ENCODE measurements at places on chromosomes 12 and 14.
A peak's percentile ranks its signal among the peaks of the same experiment; 100 is the strongest.

- DNase-seq: no peak
Observed at GRCh38 chr14:61308198-61308597, 13.2 kb upstream of the PRKCH start.

DNA sequence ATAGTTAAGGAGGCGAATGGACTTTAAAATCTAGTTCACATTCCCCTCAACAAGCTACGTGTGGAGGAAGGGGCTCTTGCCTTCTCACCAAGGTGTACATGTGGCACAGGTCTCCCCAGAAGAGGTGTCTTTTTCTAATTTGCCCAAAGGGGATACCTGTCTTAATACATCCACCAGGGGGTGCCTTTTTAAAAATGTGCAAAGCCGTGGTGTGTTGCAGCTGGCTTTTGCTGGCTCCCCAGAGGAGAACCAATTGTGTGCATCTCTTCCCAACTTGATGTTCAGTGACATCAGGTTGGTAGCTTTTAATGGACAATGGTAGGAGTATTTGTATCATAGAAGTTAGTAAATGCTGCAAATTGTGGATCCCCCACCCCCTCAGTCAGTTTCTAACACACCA lies 33.8 kb downstream of the CREBL2 start:
- DNase-seq: peak; percentile 40

DNA sequence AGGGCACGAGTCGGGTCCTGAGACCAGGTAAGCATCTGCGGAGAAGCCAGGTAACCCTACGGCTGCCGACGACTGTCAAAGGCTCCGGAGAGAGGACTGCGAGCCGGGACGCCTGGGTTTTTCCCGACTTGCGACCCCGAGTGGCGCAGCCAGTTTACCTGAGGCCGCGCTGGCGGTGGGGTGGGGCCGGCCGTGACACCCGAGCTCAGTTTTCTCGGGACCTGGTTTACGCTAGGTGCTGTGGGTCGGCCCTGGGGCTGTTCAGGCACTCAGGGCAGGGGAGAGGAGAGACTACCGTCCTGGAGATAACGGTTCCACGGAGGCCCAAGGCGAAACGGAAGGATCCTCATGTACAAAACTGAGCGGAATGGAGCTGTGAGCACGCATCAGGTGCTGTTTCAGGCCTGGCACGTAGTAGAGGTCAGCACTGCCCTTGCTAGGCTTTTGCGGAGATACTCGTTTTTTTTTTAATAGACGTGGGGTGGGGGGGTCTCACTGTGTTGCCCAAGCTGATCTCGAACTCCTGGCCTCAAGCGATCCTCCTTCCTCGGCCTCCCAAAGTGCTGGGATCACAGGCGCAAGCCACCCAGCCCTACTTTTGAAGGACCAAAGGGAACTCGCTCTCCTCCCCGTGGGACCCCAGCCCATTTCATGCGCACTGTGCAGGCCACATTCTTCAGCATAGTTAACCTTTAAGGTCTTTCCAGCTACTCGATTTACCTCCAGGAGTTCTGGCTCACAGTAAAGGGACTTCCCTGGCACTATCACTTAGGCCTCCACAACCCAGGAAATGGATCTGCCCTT lies 471 bp downstream of the MTRFR start:
- peak; percentile 54 for DNase-seq

DNA sequence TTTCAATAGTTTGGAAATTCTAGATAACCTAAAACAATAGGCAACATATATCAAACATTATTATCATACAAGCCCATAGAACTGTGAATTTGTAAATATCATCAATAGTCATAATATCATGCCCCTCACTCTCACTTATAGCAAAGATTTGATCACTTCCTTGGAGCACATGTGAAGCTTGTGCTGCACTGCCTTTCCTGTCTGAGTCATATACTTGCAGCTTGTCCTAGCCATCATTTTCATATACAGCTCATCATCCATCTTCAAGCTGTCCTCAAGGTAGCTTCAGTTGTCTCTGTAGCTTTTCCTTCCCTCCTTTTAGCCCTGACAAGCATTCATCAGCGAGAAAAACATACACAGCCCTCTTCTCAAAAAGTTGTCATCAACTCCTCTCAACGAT lies 746.5 kb upstream of the FOXG1 start:
- no peak for DNase-seq

- DNase-seq: no peak
Observed at GRCh38 chr14:101602466-101602840, 41.2 kb downstream of the DIO3 start.

DNA sequence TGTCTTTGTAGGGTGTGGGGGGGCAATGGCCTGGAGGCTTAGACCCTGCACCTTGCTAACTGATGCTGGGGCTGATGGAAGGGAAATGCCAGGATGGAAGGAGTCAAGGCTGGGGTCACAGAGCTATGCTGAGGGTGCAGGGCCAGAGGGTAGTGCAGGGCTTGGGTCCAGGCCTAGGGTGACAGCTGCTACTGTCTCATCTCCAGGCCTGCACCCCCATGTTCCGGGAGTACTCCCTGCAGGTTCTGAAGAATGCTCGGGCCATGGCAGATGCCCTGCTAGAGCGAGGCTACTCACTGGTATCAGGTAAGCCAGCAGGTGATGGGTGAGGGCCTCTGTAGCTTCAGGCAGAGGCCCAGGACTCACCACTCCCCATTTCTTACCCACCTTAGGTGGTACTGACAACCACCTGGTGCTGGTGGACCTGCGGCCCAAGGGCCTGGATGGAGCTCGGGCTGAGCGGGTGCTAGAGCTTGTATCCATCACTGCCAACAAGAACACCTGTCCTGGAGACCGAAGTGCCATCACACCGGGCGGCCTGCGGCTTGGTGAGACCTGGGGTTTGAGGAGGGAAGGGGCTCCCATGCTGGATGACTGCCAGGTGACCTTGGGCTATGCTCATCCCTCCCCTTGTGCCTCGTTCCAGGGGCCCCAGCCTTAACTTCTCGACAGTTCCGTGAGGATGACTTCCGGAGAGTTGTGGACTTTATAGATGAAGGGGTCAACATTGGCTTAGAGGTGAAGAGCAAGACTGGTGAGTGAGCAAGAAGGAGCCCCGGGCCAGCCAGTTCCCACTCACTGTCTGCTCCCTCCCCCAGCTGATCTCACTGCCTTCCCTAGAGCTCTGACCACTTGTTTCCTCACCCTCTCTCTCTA lies 4.1 kb downstream of the SHMT2 start:
- DNase-seq: no peak

DNA sequence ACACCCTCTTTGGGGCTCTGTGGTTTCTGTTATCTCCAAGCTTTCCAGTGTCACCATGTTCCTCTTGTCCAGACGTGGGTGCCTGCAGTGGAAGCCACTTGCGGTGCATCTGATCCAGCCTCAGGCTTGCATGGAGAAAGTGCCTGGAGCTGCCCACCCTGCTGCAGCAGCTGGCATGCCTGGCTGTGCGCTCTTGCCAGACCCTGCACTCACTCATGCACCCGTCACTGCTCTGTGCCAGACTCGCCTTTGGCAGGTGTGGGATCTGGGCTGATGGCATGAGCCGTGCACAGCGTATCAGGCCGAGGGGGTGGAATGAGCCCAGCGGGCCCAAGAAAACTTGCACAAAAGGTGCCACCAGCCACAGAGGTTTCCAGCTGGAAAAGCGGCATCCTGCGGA lies 105.1 kb downstream of the MNAT1 start:
- no peak for DNase-seq

- peak; percentile 41 for DNase-seq
Observed at GRCh38 chr14:55133416-55133815, 4.4 kb downstream of the LGALS3 start.

DNA sequence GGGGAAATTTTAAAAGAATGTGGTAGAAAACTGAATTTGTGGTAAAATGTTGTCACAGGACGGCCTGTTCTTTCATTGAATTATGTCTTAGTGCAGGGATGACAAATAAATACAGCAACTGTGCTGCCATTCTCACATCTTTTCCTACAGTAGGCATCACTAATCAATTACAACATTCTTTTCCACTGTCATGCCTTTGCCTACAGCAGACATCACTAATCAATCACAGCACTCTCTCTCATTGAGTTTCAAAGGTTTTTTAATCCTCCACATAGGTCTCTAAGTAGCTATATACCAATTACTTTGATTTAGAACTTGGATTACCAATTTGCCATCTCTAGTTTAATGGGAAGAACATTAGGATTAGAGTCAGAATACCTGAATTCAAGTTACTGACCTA lies 30.1 kb downstream of the NTF3 start:
- DNase-seq: no peak

GRCh38 chr12:103912069-103912468 lies 18.1 kb upstream of the HSP90B1 start:
- no peak for DNase-seq

GRCh38 chr12:110546339-110546738 lies 36.8 kb downstream of the PPTC7 start:
- peak; percentile 91 for DNase-seq

DNA sequence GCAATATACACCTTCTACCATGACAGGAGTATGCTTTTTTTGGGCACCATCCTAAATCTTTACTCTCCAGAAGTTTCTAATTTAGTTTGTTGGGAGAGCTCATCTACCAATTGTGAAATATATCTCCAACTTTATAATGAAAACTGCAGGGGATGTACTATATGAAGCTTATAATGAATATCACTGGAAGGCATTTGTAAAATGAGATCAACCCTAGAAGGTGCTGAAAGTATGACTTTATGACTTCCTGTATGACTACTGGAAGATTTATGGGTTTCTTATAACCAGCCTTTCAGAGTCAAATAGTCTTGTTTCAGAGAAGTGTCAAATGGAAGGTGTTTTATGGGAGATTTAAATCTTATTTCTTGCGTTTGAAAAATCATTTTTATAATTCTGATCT lies 122.9 kb downstream of the MYRFL start:
- DNase-seq: no peak

DNA sequence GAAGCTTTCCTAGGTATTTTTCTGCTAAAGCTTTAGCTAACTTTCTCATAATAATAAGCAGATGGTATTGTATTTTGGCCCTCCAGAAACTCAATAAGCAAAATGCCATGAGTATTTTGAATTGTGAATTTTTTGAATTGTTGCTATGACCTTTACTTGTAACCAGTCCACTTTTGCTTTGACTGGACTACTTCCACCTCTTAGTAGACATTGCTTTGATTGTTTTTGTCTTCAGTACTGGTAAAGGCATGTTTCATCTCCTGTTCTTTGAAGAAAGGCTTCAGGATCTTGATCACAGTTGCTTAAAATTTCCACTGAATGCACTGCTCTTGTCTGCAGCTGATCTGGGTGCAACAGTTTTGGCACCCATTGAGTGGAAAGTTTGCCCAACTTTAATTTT lies 102.3 kb downstream of the TRMT5 start:
- DNase-seq: no peak

- no peak for DNase-seq
Observed at GRCh38 chr14:24055971-24056799, 4.4 kb downstream of the CARMIL3 start.

- DNase-seq: no peak
Observed at GRCh38 chr14:92565040-92565717, 51.6 kb downstream of the RIN3 start.

DNA sequence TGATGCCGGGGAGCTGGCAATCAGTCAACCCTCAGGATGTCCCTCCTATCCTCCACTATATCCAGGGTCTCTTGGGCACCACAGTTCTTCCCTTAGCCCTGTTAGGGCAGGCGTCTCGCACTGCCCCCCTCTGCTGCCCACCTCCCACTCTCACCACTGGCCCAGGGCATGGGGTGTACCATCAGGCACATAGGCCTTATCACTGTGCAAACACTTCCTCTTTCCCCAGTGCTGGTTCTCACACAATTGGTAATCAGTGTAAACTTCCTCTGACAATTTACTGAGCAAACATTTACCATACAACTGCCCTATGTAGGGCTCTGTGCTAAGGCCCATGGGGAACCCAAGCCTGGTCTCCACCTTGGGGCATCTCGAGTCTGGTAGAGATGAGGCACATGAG lies 20.1 kb upstream of the TMED10 start:
- peak; percentile 69 for DNase-seq

DNA sequence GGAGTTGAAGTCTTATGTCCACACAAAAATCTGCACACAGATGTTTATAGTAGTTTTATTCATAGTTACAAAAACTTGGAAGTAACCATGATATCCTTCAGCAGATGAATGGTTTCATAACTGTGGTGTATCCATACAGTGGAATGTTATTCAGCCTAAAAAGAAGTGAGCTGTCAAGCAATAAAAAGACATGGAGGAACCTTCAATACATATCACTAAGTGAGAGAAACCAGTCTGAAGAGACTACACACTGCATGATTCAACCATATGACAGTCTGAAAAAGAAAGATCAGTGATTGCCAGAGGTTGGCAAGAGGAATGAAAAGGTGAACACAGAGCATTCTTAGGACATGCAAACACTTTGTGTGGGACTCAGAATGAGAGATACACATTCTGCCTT lies 18.6 kb upstream of the IFNG start:
- no peak for DNase-seq

GRCh38 chr12:33529810-33530209 lies 90.2 kb upstream of the SYT10 start:
- DNase-seq: peak; percentile 25

- DNase-seq: no peak
Observed at GRCh38 chr14:104384776-104385071, 194.8 kb upstream of the C14orf180 start.
